EH (cell line): ENCODE measurements at places on chromosomes 2 and 18.

GRCh38 chr18:50832754-50833153 lies 12.9 kb upstream of the MRO start:
- DNase-seq = no peak

- DNase-seq = no peak
These were observed 359.0 kb downstream of the TSN start for GRCh38 chr2:122114421-122114820.

DNA sequence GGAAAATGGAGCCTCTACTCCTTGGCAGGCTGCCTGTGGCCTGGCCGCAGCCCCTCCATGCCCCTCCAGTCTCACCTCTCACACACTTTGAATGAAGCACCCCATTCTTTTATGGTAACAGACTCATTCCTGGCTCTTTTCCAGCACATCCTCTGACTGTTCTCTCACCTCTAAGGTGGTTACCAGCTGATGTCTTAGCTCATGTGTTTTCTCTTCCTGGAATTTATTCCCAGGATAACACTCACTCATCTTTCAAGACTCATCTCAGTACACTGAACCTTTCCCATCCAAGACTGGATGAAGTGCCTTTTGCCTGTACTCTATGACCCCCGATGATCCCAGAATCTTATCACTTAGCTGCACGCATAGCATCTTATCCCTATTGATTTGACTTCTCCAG lies 50.6 kb downstream of the SLC9A4 start:
- DNase-seq = no peak

DNA sequence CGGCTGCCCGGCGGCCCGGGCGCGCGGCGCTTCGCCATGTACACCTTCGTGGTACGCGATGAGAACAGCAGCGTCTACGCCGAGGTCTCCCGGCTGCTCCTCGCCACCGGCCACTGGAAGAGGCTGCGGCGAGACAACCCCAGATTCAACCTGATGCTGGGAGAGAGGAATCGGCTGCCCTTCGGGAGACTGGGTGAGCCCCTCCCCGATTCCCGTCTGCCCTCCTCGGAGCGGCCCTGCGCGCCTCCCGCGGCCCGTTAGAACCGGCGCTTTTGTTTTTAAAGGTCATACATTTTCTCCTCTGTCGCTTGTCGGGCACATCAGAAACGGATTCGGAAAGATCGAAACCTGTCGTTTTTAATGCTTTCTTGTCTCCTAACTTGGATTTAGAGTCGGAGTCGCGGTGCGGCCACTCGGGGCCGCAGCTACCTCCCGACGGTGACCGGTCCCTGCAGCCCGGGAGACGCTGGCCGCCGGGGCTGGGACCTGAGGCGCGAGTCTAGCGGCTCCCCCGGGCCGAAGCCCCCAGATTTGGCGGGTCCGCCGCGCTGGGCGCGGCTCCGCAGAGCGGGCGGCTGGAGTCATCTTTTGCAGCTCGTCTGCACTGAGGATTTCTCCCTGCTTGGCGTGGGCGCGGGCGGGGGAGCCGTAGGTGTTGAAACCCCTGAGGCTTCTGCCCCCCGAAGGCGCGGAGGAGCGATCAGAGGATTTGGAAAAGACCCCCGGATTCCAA lies 519 bp downstream of the TTL start:
- peak; percentile 56 for DNase-seq

DNA sequence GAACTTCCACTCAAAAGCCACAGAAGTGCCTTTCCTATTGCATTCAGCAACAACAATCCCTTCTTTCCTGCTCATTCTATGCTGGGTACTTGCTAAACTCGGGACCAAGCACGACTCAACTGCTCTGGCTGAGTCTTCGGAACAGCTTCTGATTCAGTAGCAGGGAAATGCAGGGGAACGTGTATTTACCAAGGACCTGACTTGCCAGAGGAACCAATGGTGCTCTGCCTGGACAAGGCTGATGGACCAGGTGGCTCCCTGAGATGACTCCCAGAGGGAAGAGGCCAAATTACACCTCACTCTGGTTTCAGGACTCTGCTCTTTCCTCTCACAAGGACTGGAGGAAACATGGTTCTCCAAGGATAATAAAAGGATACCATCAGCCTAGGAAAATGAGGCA lies 12.2 kb downstream of the CXCR2 start:
- no peak for DNase-seq

- DNase-seq = no peak
These were observed 78.2 kb upstream of the ITGB6 start for GRCh38 chr2:160278101-160278878.

GRCh38 chr18:76662626-76663025 lies 159.7 kb upstream of the ZNF236 start:
- DNase-seq = no peak

DNA sequence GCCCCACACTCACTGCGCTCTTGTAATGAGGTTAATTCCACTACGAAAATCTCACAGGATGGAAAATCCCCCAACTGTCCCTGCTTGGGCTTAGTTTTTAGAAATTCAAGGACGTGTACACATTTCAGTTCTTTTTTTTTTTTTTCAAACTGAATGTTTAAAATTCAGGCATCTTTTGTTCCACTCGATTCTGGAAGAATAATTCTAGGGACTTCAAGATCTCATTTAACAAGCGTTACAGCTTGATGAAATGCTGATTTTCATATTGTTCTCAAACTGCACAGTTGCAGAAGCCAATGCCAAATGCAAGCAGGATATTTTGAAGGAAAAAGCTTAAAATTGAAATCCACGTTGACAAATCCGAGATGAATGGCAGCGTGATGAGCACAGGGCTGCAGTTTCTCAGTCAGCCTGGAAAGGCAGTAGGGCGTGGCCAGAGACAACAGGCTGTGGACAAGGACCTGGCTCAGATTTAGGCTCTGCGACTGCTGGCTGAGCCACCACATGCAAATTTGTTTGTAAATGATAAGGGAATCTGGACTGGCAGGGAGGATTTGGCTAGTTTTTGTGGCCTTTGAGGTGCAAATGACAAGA lies 128.1 kb upstream of the MYCN start:
- DNase-seq = no peak

- no peak for DNase-seq
These were observed 87.4 kb upstream of the GPC1 start for GRCh38 chr2:240347949-240348500.

GRCh38 chr2:66101206-66101605 lies 333.7 kb upstream of the MEIS1 start:
- no peak for DNase-seq

DNA sequence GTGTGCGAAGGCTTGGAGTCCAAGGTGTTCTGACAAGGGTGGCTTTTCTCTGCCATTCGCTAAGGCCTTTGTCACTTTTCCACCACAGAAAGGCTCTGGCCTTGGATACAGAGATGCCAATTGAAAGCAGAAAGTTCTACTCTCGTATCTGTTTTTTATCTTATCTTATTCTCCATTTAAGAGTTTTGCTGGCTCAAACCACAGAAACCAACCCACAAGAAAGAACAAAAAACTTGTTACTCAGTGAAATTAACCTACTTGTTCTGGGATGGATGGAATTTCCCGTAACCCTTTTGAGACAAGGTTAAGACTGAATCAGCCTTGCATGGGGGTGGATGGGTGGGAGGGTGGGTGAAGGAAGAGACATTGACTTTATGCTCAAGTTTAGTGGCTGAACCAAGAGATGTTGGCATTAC lies 221.7 kb downstream of the CDH20 start:
- DNase-seq = no peak

- peak; percentile 75 for DNase-seq
These were observed 79.4 kb upstream of the ASB18 start for GRCh38 chr2:236343400-236344161.

DNA sequence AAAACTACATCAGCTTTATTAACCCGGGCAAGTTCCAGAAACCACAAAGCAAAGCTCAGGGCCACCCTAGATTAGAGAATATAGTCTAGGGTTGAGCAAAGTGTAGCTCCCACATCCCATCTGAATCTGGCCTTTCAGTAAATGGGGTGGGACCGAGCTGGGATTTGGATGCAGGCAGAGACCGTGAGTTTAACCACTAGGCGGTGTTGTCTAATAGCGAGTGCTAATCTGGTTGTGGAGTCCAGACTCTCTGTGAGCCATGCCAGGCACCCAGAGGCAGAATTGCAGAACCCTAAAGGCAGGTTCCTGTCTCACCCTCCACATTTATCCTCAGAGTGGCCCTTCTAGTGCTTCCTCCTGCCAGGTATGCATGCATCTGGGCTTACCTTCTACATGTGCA lies 435.9 kb downstream of the TSN start:
- DNase-seq = peak; percentile 28

- DNase-seq = no peak
These were observed 175.5 kb downstream of the ZNF407 start for GRCh38 chr18:74773171-74773624.

DNA sequence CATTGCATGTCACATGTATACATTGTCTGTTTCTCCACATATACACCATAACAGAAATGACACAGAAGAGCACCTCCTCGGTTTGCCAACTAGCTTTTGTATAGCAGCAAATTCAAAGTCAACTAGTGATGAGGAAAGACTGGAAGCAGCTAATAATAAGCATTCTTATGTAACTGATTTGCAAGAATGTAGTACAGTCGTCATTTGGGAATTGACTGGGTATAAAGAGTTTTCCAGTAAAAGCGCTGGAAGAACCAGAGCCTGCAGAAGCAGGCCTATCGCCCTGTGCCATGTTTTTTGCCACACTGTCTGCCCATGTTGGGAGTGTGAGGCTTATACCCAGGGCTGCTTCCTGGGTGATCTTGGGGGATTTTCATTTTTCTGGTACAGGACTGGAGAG lies 310.6 kb downstream of the GBX2 start:
- DNase-seq = peak; percentile 52

DNA sequence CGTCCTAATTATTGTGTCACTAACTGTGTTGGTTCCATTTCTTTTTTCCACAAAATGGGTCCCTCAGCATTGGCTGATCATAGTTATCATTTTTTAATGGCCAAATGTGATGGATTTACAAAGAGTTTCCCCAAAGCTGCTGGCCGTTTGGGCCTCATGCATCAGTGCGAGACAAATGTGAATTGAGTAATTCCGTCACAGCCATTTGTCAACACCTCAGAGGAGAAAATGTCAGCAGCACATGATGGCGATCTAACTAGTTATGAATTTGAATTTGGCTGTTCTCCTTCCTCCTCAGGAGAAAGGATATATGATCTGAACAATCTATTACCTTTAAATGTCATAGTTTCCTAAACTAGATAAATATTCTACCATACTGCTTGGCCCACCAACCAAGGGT lies 54.9 kb upstream of the SP3 start:
- no peak for DNase-seq

DNA sequence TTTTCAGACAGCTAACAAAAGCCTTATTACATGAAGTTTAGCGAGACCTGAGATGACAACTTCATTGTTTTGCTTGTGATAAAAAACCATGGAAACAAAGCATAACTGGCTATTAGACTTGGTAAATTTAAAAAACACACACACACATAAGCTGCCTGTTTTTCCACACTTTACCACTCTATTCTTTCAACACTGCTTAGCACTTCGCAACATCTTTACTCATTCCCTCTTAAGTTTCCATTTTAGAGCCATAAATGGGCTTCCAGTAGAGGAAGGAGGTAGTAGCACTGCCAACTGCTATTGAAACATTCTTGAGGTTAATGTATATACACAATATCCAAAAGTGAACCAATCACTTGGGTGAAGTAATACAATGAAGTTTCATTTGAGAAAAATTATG lies 54.1 kb downstream of the BAZ2B start:
- DNase-seq = peak; percentile 4

GRCh38 chr18:30342675-30343074 lies 699.9 kb downstream of the DSC3 start:
- DNase-seq = no peak

- DNase-seq = no peak
These were observed 786.9 kb downstream of the EPHA4 start for GRCh38 chr2:220785178-220785577.

GRCh38 chr18:25289001-25289631 lies 62.9 kb downstream of the ZNF521 start:
- peak; percentile 94 for DNase-seq

GRCh38 chr2:200774920-200775319 lies 36.8 kb upstream of the BZW1 start:
- DNase-seq = no peak

GRCh38 chr2:134718817-134719814 lies at the start of gene TMEM163:
Gene TMEM163, minus strand, starts transcription at chr2:134719000.
- DNase-seq = no peak
